Activated CD4-positive, alpha-beta memory T cell treated with anti-CD3 and anti-CD28 coated beads, Interleukin-2, amount 10 ng/mL, durations not matched to agents 7 days and 5 days (primary cell): ENCODE measurements at places on chromosomes 2 and 18. TPM values are rescaled to one million over a fixed set of nuclear protein-coding genes. Genes with fewer than 3 reads are reported as not detected.
A peak's percentile ranks its signal among the peaks of the same experiment; 100 is the strongest.

DNA sequence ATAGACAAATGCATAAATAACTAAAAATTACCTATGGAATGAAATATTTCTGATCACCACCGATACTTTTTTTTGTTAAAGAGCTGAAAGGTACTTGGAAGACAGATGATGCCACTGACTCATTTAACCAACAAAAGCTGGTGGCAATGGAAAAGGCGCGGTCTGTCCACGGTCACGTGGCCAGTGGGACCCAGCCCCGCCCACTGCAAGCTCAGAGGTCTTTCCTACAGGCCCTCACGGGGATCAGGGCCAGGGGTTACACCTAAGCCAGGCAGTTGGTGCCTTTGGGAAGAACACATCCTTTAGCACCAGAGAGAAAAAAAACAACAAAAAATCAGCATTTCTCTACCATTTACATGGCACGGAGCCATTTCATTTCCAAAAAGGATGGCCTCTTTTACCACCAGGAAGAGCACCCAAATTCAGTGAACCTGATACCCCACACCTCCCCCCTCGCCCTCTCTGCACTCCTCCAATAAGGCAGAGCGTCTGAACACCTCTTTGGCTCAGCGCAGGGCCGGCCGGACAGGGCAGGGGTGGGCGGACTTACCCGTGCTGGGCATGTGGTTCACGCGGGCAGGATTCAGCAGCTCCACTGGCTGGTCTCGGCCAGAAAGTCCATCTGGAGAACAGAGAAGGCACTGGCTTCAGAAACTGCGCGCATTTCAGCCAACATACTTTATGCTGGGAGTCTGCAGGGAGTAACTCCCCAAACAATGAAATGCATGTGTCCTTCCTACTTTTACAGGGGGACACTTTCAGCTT is 164.6 kb downstream of the HDAC4 start:
- no peaks in the 10 kb centered on the region for H3K27me3 ChIP-seq
- H3K36me3 ChIP-seq: peaks cover 36% of the 10 kb centered on the region
- peaks cover 40% of the 10 kb centered on the region for H3K4me1 ChIP-seq
- no peak overlapping the region for H3K27ac ChIP-seq
- no peak overlapping the region for H3K4me3 ChIP-seq
- no peak for DNase-seq

- no peak overlapping the region for H3K4me3 ChIP-seq
- H3K27me3 ChIP-seq: peaks cover 11% of the 10 kb centered on the region
- no peak for DNase-seq
- H3K4me1 ChIP-seq: peaks cover 20% of the 10 kb centered on the region
- H3K27ac ChIP-seq: no peak overlapping the region
- H3K36me3 ChIP-seq: no peaks in the 10 kb centered on the region
These were observed 94.8 kb downstream of the SH3BP4 start for GRCh38 chr2:235046589-235046988.

DNA sequence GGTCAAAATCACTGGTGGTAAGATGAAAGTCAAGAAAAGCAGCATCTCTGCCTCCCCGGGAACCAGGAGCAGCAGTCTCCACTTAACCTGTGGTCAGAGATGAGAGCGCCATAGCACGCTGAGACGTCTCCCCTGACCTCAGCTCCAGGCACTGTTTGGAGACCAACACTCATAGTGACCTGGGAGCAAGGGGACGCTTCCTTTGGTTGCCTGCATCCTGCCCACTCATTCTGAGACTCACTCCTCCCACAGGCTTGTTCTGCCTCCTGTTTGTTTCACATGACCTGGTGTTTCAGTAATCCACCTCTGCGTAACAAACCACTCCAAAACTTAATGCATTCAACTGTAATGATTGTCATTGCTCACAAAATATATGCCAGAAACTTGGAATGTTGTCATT is 139.3 kb downstream of the ACOXL start:
- H3K27ac ChIP-seq: no peak overlapping the region
- peaks cover 65% of the 10 kb centered on the region for H3K4me1 ChIP-seq
- no peak overlapping the region for H3K4me3 ChIP-seq
- DNase-seq: no peak
- H3K27me3 ChIP-seq: peaks cover 18% of the 10 kb centered on the region

GRCh38 chr2:88599527-88599926 is 27.7 kb downstream of the EIF2AK3 start:
- H3K4me3 ChIP-seq: no peak overlapping the region
- DNase-seq: no peak
- peaks cover 7% of the 10 kb centered on the region for H3K36me3 ChIP-seq
- H3K27me3 ChIP-seq: no peaks in the 10 kb centered on the region
- H3K27ac ChIP-seq: no peak overlapping the region

DNA sequence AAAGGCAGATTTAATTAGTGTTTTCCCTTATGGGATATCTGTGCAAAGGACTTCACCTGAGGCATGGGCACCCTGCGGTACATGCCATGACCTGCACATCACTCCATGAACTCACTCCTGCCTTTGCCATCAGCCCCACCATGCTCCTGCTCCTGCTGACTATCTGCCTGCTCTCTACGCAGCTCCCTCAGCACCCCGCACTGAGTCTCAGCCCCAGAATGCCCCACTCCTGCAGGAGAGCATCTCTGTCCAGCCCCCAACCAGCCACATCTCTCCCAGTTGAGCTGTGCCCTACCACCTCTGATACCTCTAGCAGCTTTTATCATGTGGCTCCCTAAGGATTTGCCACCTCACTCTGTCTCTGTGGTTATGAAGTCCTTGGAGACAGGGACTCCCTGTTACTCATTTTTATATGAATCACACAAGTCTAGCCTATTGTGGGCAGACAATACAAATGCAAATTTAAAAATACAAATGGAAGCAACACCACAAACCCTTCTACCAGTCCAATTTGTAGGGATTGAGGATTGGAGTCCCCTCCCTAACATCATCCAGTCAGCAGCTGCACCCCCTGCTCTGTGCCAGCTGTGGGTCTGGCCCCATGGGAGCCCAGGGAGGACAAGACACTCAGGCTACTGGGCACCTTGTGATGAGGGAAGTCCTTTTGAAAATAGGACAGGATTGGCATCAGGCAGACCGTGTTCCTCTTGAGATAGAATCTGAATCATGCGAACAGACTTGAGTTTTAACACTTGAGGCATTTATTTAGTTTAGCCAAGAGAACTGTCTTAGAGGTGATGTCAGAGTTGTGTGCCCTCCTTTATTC is 689.6 kb upstream of the HS6ST1 start:
- H3K4me1 ChIP-seq: no peaks in the 10 kb centered on the region
- H3K4me3 ChIP-seq: no peak overlapping the region
- no peak overlapping the region for H3K27ac ChIP-seq
- no peaks in the 10 kb centered on the region for H3K36me3 ChIP-seq
- DNase-seq: no peak

DNA sequence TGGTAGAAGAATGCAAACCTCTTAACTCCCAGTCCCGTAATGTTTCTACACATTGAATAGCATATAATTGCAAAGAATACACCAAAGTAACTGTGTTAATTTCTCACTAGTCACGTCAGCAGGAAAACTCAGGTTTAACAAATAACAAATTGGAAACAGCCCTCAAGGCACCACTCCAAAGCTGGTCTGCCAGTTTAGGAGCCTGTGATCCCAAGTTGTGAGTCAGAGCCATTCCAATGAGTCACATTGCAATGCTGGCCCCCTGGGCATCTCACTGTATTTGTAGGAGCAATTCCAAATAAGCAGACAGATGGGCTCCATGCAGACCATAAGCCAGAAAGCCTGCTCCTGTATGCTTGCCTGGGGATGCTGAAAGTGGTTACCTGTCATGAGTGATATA is 143.2 kb upstream of the SETBP1 start:
- H3K27me3 ChIP-seq: no peaks in the 10 kb centered on the region
- DNase-seq: no peak
- no peaks in the 10 kb centered on the region for H3K4me1 ChIP-seq
- no peak overlapping the region for H3K4me3 ChIP-seq
- no peaks in the 10 kb centered on the region for H3K36me3 ChIP-seq
- H3K27ac ChIP-seq: no peak overlapping the region

- no peaks in the 10 kb centered on the region for H3K4me1 ChIP-seq
- H3K27me3 ChIP-seq: no peaks in the 10 kb centered on the region
- H3K36me3 ChIP-seq: peaks cover 30% of the 10 kb centered on the region
- no peak overlapping the region for H3K4me3 ChIP-seq
These were observed 155.6 kb downstream of the TTC27 start for GRCh38 chr2:32783469-32783868.

DNA sequence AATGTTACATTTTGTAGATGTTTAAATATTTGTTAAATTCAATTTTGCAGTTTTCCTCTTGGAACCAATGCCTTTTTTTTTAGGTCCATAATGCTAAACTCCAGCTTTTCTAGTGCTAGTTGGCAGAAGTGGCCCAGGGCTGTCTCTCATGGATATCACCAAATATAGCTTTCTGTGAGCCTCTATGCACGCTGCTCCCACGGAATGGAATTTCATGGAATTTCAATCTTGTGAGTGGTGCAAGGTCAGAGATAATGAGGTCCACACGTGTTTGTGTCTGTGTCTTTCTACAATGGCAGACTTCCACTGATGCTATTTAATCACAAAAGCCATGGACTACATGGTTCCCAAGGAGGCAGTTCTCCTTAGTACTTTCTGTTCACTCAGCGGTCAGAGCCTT is 191.5 kb upstream of the PARD3B start:
- H3K27ac ChIP-seq: no peak overlapping the region
- H3K4me3 ChIP-seq: no peak overlapping the region
- DNase-seq: no peak
- H3K27me3 ChIP-seq: peaks cover 23% of the 10 kb centered on the region
- no peaks in the 10 kb centered on the region for H3K4me1 ChIP-seq

DNA sequence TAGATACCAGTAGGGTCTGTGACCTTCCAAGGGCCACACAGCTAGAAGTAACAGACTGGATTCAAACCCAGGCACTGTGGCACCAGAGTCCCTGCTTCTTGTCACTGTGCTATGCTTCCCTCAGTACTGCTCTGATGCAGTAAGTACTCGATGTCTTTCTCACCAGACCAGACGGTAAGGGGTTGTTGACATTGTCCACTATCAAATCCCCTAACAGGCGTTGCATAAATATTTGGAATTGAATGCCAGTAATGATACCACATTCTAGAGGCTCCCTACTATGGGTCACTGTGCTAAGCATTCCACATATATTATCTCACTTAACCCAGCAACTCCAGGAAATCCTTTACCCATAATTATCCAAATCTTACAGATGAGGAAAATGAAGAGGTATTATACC is 223.1 kb downstream of the C1D start:
- H3K4me1 ChIP-seq: no peaks in the 10 kb centered on the region
- no peak for DNase-seq
- H3K27me3 ChIP-seq: no peaks in the 10 kb centered on the region
- H3K27ac ChIP-seq: no peak overlapping the region
- no peak overlapping the region for H3K4me3 ChIP-seq

GRCh38 chr2:30181176-30181575 is 34.4 kb downstream of the YPEL5 start:
- no peak overlapping the region for H3K27ac ChIP-seq
- no peaks in the 10 kb centered on the region for H3K4me1 ChIP-seq
- H3K27me3 ChIP-seq: peaks cover 3% of the 10 kb centered on the region
- DNase-seq: no peak
- H3K36me3 ChIP-seq: no peaks in the 10 kb centered on the region

GRCh38 chr2:157421331-157421944 is 22.5 kb downstream of the CYTIP start:
- H3K36me3 ChIP-seq: peaks cover 84% of the 10 kb centered on the region
- H3K27ac ChIP-seq: peak overlapping the region; percentile 88
- no peak for DNase-seq
- H3K27me3 ChIP-seq: no peaks in the 10 kb centered on the region
- H3K4me1 ChIP-seq: peaks cover 78% of the 10 kb centered on the region

- H3K27me3 ChIP-seq: no peaks in the 10 kb centered on the region
- peaks cover 98% of the 10 kb centered on the region for H3K4me1 ChIP-seq
- H3K27ac ChIP-seq: peak overlapping the region; percentile 84
- peaks cover 62% of the 10 kb centered on the region for H3K36me3 ChIP-seq
These were observed 17.0 kb downstream of the SMAD7 start for GRCh38 chr18:48933578-48934414.

DNA sequence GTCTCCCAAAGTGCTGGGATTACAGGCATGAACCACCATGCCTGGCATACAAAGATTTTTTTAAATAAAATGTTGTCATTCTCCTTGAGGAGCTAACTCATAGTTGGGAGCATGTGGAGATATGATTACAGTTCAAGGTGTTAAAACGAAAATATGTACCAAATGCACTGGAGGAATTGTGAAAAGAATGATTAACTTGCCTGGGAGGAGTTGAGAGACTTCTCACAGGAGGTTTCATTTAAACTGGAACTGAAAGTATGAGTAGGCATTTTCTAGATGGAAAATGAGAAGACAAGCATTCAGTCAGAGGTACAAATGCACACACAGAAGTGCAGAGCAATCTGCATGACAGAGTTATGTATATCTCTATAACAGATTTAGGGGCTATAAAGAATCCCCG is 126.6 kb upstream of the PDE1A start:
- DNase-seq: no peak
- no peak overlapping the region for H3K27ac ChIP-seq
- H3K27me3 ChIP-seq: no peaks in the 10 kb centered on the region
- H3K4me1 ChIP-seq: no peaks in the 10 kb centered on the region
- no peak overlapping the region for H3K4me3 ChIP-seq

DNA sequence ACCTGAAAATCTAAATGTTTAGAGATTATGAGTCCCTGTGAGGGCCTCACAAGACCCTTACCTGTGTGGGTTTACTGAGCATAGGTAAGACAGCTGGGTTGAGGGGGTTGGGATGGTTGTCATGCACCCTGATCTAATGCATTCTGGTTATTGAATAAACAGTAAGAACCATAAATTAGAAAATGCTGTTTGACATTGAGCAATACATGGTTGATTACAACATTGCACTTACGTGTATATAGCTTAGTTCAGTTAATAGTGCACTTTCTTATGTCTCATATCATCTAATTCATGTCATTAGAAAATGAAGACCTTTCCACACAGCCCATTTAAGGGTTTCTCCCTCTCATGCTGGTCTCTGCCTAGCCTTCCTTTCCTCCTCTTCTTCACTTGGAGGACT is 253.5 kb upstream of the ATP5MC3 start:
- DNase-seq: no peak
- H3K4me3 ChIP-seq: no peak overlapping the region
- no peak overlapping the region for H3K27ac ChIP-seq
- H3K4me1 ChIP-seq: no peaks in the 10 kb centered on the region

- no peak overlapping the region for H3K4me3 ChIP-seq
- H3K4me1 ChIP-seq: no peaks in the 10 kb centered on the region
- no peaks in the 10 kb centered on the region for H3K27me3 ChIP-seq
- no peak for DNase-seq
These were observed 34.2 kb downstream of the IMPA2 start for GRCh38 chr18:12015416-12016062.

FKBP7 gene
- 1.6 TPM for total RNA-seq

CYRIA gene
- 0.10 TPM for total RNA-seq

RAX gene
- total RNA-seq: 0.10 TPM

ARPC2 gene
- 765 TPM for total RNA-seq
